ENCODE measurements at places on chromosomes 2 and 18. TPM values are rescaled to one million over a fixed set of nuclear protein-coding genes. Genes with fewer than 3 reads are reported as not detected.

The MARCO gene
- total RNA-seq = not detected

The GCFC2 gene
- total RNA-seq = 22.9 TPM

The SGPP2 gene
- 1.2 TPM for total RNA-seq

The MSTN gene
- 0.72 TPM for total RNA-seq

The THSD7B gene
- 2.2 TPM for total RNA-seq
